GM23338 (cell line): ENCODE measurements at places on chromosomes 3 and 15. TPM values are rescaled to one million over a fixed set of nuclear protein-coding genes. Genes with fewer than 3 reads are reported as not detected.

GRAMD2A gene
- 0.70 and 0.71 TPM in 2 replicates for polyA plus RNA-seq

CFAP20DC gene
- 4.9 and 7.4 TPM in 2 replicates for polyA plus RNA-seq

PPIB gene
- 870 and 887 TPM in 2 replicates for polyA plus RNA-seq

PPM1L gene
- polyA plus RNA-seq, result 2.9 and 3.9 TPM in 2 replicates

- peak; percentile 84 for DNase-seq
These were observed 30.2 kb downstream of the NR2F2 start for GRCh38 chr15:96360581-96361308.

- DNase-seq, result no peak
These were observed 5.2 kb upstream of the TCF12 start for GRCh38 chr15:56913241-56913640.

DNA sequence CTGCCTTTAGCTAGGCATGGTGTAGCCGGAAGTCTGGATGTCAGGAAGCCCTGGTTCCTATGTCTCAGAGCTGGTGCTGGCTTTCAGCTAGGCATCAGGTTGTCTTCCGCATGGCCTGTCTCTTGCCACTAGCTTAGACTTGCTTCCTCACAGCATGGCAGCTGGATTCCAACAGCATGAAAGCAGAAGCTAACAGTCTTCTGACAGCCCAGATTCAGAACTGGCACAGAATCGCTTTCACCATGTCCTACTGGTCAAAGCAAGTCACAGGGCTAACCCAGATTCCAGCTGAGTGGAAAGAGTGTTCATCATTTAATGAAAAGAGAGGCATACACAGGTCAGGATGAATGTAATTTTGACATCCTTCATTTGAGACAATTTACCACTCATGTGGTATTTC, 1050.5 kb downstream of the ROBO2 start:
- no peak for DNase-seq

DNA sequence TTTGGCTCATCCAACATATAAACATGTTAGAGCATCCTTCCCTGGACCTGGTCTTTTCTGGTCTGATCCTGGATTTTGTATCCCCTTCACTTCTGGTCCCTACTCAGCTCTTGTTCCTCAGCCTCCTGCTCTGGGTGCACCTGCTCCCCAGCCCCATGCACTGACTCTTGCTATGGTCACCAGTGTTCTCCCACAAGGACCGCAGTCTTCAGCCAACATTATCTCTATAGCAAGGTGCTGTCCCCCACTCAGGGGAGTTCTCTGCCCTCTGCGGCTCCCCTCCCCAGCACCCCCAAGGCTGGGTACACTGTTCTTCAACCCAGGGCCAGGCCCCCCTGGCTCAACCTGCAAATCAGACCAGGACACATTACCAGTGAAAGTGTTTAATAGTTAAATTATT, 80.2 kb downstream of the SEC22A start:
- DNase-seq, result no peak
